GM13976 (cell line): ENCODE measurements at places on chromosomes 6 and 20.

DNA sequence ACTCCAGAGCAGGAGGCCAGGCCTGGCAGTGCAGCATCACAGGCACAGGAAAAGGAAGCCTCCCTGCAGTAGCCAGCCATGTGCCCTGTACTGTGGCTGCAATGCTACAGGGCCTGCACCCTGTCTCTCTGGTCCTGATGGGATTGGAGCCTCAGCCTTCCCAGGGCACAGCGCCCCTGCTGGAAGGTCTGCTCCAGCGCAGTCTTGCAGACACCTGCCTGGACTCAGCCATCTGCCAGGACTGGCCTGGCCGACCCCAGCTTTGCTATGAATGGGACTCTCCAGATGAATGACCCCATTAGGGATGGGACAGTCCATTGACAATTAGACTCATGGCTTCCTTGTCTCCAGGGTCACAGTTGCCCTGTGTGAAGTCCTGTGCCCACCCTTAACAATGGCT is 251.6 kb downstream of the ERMARD start:
- DNase-seq = no peak

DNA sequence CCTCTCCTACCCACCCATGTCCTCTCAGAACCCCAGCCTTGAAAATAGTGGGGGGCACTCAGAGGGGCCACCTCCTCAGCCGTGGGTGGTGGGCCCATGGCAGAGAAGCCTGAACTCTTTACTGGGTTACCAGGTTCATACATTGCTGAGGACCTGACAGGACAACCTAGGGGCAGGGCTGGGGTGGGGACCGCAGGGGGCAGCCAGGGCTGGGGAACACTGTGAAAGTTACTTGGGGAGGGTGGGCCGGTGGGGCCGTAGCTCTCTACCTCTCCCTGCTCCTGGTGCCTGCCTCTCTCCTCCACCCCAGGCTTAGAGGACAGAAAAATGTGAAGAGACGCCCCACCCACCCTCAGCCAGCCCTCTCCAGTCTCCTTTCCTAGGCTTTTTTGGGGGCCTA is 15.4 kb downstream of the MDFI start:
- no peak for DNase-seq

GRCh38 chr20:58716476-58717277 is 24.1 kb downstream of the NPEPL1 start:
- DNase-seq = peak; percentile 22

DNA sequence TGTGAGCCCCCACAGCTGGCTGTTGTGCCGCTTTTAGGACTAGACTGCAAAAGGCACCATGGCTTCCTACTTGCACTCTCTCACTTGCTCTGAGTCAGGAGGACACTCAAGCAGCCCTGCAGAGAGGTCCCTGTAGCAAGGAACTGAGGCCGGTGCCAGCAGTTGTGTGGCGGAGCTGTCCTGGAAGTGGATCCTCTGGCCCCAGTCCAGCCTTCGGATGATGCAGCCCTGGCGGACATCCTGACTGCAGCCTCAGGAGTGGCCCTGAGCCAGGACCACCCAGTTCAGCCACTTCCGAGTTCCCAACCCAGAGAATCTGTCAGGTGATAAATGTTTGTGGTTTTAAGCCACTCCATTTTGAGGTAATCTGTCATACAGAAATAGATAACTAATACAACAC is 17.5 kb downstream of the CTCFL start:
- DNase-seq = no peak

DNA sequence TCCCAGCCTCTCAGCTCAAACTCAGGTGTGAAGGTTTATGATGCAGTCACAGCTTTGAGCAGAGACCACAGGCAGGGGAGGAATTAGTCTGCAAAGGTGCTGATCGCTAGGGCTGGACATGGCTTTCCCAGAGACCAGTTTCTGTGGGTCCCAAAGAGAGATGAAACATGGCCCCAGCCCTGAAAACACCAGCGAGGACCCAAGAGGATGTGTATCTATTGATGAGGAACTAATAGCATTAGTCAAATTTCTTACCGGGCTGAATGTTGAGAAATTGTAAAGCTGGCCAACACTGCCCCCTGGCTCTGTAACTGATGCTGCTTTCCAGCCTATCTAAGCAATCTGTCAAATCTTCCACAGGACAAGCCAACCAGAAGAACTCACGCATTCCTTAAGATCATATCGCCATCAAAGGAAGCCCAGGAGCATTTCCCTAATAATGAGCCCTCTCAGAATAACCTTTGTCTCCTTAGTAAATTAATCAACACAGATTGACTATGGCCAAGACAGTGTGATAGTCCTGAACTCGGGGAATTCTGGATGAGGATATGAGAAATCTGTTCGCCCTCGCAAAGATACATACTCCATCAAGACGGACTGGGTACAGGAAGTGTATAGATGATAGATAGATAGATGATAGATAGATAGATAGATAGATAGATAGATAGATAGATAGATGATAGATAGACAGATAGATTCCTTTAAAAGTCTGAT is 7.8 kb upstream of the ACSS1 start:
- peak; percentile 76 for DNase-seq

GRCh38 chr6:36858407-36858981 is 16.1 kb downstream of the PPIL1 start:
- DNase-seq = no peak

- no peak for DNase-seq
Observed at GRCh38 chr20:47213966-47214365, 142.5 kb downstream of the ZMYND8 start.

- peak; percentile 68 for DNase-seq
Observed at GRCh38 chr6:105136431-105137350, 43.1 kb downstream of the POPDC3 start.

- DNase-seq = peak; percentile 36
Observed at GRCh38 chr6:14759976-14760672, 485.7 kb upstream of the JARID2 start.

DNA sequence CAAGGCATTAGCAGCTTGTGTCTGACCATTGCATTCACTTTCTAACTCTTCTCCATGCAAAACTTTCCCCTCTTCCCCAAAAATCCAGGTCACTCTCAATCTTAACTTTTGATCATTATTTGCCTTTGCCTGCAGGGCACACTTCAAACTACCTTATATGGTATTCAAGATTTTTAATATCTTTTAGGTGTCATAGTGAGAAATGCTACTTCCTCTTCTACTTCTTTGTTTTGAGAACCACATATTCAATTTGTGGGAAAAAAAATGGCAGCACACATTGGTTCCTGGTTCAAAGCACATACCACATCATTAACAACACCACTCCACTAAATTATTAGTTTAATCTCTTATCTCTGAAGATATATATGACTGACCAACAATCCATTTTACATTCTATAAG is 1267.0 kb upstream of the CITED2 start:
- DNase-seq = no peak

DNA sequence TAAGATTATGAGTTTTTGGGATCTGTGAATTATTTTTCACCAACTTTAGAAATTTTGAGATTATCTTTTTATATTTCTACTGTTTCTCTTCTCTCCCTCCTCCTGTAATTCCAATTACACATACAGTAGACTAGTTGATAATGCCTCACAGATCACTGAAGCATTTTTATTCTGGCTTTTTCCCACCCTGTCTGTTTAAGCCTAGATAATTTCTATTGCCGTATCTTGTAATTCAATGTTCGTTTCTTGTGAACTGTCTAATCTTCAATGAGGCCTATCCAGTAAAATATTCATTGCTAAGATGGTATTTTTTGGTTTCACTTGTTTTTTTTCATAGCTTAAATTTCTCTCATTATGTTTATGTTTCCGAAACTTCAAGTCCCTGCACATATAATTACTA is 12.0 kb downstream of the MDN1 start:
- no peak for DNase-seq

- peak; percentile 37 for DNase-seq
Observed at GRCh38 chr6:18359237-18359885, 27.8 kb upstream of the RNF144B start.

GRCh38 chr20:32789896-32790750 is 27.9 kb downstream of the DNMT3B start:
- DNase-seq = peak; percentile 88

DNA sequence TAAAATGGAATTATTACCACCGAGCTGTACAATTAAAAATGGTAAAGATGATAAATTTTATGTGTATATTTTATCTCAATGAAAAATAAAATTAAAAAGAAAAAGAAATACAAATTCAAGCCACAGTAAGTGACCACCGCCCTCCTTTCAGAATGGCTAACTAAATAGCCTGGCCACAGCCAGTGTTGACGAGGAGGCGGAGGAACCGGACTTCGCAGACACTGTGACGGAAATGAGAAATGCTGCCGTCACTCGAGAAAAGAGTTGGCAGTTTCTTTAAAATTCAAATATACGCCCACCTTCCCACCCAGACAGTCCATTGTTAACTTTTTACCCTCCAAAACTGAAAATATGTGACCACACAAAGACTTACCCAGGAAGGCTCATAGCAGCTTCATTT is 50.0 kb downstream of the FOXF2 start:
- no peak for DNase-seq

GRCh38 chr20:19048995-19049501 is 163.4 kb upstream of the SLC24A3 start:
- DNase-seq = no peak

- DNase-seq = no peak
Observed at GRCh38 chr6:151051164-151051563, 185.7 kb downstream of the MTHFD1L start.

DNA sequence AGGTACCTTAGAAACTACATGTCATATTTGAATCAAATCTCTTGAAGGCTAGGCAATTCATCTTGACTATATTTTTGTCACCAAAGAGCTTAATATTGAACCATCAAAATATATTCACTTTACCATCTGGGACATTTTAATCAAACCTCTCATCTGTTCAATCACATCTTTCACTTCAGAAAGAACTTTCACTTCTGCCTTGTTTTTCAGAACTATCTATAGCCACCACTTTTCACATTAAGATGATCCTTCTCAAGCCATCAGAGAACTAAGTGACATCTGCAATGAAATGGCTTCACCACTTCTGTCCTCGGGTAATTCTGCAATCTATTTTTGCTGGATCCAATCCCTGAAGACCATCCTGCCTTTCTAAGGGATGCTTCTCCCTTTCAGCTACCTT is 57.8 kb downstream of the OR2B2 start:
- DNase-seq = no peak

- DNase-seq = no peak
Observed at GRCh38 chr6:55696041-55696440, 117.0 kb upstream of the HMGCLL1 start.

- DNase-seq = no peak
Observed at GRCh38 chr6:40760887-40761286, 173.7 kb upstream of the LRFN2 start.

- DNase-seq = no peak
Observed at GRCh38 chr6:157305670-157306653, 17.4 kb downstream of the TMEM242 start.

- DNase-seq = no peak
Observed at GRCh38 chr6:152916035-152916434, 66.8 kb downstream of the FBXO5 start.

- DNase-seq = no peak
Observed at GRCh38 chr20:37075932-37076685, 19.7 kb downstream of the RBL1 start.

GRCh38 chr20:32189691-32190615 is 17.6 kb downstream of the PLAGL2 start:
- peak; percentile 63 for DNase-seq

GRCh38 chr6:87122477-87122876 is 27.6 kb upstream of the CGA start:
- DNase-seq = no peak

- no peak for DNase-seq
Observed at GRCh38 chr20:23128461-23129125, 42.5 kb upstream of the CD93 start.

GRCh38 chr20:60058879-60059278 is 100.7 kb downstream of the CDH26 start:
- no peak for DNase-seq

DNA sequence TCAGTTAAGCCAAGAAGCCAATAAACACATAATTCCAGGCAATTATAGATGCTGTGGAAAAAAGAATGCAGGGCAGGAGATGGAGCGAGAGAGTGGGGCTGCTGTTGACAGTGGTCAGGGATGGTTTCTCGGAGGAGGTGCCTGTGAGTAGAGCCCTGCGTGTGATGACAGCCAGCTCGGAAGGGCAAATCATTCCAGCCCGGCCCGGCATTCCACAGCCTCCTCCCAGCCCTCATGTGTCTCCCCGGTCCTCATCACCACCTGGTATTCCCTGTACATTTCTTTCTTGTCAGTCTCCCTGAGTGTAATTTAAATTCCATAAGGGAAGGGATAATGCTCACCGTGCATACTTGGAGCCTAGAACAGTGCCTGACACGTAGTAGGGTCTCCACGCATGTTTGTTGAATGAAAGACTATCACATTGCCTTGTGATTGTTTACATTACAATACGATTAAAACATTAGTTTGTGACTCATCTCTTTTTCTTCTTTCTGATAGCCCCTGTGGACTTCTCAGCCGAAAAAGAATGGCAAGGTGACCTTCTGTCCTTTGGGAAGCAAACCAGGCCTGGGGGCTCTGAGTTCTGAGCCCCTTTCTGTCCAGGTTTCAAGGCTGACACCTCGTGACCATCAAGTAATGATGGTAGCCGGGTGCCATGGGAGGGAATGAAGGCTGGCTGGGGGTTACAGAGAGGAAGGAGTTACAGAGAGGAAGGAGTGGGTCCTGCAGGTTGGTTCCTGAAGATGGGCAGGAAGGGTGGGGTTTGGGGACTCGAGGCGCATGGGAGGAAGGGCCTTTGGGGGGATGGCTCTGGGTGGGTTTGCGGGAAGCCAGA is 379.5 kb upstream of the SULF2 start:
- DNase-seq = no peak

- DNase-seq = no peak
Observed at GRCh38 chr20:20450521-20450920, 82.6 kb downstream of the INSM1 start.

DNA sequence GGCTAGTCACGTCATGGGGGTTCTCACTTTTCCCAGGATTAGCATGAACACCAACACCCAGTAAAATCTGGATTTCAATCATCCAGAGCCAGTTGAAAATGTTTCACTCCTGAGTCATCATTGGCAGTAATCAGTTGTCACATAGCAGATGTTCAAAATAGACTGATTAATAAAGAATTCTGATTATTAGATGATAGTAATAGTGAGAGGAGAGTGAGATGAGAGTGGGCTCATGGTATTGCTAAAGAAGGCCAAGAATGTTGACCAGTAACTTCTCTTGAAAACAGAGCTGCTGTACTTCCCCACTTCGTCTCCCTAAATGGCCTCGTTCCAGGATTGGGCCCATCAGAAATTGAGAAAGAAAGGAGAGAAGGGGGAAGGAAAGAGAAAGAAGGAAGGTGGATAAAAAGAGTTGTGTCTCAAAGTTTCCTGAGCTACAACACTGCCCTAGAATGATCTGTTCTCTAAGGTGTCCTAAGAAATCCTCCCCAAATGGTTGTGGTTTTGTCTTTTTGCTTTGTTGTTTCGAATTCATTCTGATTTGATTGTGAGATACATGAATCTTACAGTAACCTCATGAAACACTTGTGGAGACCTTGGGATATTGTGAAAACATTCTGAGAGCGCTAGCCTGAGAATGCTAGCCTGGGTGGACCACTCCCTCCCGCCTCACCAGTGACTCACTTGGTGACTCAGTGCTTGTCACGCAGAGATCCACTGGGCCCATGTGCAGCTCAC is 502.2 kb upstream of the JARID2 start:
- DNase-seq = no peak
